Sciatic nerve (tissue), 2 donors: ENCODE measurements at places on chromosomes 5 and 9. TPM values are rescaled to one million over a fixed set of nuclear protein-coding genes. Genes with fewer than 3 reads are reported as not detected.

The C9orf152 gene
- not detected for total RNA-seq

GRCh38 chr5:50576686-50577256 lies 89.7 kb upstream of the PARP8 start:
- DNase-seq: no peak

DNA sequence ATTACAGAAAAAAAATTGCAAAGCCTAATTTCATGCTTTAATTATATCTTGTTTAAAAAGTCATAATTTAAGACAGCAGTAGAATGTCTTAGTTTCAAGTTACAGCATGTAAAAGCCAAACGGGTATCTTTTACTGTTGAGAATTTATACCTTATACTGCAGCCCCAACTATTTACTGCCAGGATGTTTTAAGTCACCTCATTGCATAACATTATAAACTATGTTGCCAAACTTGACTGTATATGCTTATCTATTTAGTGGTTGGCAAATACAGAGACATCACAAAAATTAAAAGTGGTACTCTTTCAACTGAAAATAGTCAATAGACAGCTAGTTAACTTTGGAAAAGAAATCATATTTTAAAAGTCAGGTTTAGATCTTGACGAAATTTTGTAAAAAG lies 119.5 kb downstream of the EDIL3 start:
- DNase-seq: no peak

DNA sequence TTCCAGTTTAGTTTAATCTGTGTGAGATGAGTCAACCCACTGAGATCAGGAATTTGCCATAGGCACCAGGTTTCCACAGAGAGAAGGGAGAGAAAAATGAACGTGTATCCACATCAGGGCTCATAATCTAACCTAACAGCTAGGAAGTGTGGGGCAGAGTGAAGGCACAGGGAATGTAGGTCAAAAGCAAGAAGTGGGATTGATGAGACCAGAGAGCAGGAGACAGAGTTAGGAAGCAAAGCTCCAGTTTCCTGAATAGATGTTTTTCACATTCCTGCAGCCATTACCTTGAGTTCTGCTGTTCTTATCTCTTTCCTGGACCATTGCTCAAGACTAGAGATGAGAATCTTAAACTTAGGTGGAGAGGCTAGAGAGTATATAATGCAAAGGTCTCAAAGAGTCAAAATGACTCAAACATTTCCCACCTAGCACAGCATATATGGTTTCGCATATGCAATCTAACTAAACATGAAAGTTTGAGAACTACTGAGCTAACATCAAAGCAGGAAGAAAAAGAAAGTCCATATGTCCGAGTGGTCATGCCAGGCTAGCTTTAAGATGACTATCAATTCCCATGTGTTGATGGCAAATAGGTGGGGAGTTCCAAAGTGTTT lies 41.1 kb upstream of the GNAQ start:
- DNase-seq: no peak

The TLE4 gene
- 36.2 TPM for total RNA-seq

GRCh38 chr5:168962306-168962705 lies 338.6 kb downstream of the SLIT3 start:
- no peak for DNase-seq

GRCh38 chr5:79436821-79437220 lies 77.1 kb downstream of the HOMER1 start:
- DNase-seq: no peak

The FGF1 gene
- 316 TPM for total RNA-seq

GRCh38 chr9:121779381-121780117 lies 128.1 kb downstream of the DAB2IP start:
- DNase-seq: peak; percentile 57

The DIRAS2 gene
- total RNA-seq: 5.8 TPM

The MYMK gene
- total RNA-seq: not detected

DNA sequence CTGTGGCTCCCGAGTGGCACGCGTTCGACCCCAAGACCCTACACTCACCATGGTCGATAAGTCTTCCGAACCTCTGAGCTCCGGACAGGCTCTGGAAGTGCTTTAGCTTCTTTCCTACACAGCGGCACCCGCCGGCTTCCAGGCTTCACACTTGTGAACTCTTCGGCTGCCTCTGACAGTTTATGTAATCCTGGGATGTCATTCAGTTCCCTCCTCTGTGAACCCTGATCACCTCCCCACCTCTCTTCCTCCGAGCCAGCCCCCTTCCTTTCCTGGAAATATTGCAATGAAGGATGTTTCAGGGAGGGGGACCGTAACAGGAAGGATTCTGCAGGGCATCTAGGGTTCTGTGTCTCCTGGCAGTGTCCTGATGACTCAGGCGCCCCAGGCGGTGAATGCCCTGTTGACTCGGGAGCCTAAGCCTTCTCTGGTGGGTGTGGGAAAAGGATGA lies at the start of gene CD14:
Gene CD14 (minus strand): TSS at position 155 of the 451 bp plus-strand sequence. CDS start 104 bp downstream, at position 51.
- peak; percentile 71 for DNase-seq

The INIP gene
- total RNA-seq: 23.5 TPM
